ENCODE measurements at places on chromosomes 1 and 21.

- DNase-seq, result no peak
Measured at GRCh38 chr1:44519035-44519676, 114.1 kb downstream of the RNF220 start.

GRCh38 chr1:14606632-14607031, 8.1 kb downstream of the KAZN start:
- no peak for DNase-seq

GRCh38 chr1:185654199-185654951, 79.8 kb upstream of the HMCN1 start:
- DNase-seq, result no peak

- no peak for DNase-seq
Measured at GRCh38 chr1:202576816-202577215, 133.4 kb downstream of the SYT2 start.

DNA sequence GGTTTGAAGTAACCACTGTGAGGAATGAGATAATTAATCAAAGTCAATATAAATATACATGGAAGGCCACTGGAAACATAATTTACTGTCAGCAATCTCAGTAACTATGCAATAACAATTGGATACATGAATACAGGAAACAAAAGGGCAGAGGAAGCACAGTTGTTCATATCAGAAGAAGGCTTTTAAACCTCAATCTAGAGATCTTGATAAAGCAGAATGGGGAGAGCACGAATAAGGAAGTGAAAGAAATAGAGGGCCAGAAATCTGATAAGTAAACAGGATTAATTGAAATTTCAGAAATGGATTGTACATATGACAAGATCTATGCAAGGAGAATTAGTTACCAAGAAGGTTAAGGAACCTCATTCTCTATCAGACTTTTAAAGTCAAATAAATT, 93.0 kb downstream of the EVI5 start:
- no peak for DNase-seq

DNA sequence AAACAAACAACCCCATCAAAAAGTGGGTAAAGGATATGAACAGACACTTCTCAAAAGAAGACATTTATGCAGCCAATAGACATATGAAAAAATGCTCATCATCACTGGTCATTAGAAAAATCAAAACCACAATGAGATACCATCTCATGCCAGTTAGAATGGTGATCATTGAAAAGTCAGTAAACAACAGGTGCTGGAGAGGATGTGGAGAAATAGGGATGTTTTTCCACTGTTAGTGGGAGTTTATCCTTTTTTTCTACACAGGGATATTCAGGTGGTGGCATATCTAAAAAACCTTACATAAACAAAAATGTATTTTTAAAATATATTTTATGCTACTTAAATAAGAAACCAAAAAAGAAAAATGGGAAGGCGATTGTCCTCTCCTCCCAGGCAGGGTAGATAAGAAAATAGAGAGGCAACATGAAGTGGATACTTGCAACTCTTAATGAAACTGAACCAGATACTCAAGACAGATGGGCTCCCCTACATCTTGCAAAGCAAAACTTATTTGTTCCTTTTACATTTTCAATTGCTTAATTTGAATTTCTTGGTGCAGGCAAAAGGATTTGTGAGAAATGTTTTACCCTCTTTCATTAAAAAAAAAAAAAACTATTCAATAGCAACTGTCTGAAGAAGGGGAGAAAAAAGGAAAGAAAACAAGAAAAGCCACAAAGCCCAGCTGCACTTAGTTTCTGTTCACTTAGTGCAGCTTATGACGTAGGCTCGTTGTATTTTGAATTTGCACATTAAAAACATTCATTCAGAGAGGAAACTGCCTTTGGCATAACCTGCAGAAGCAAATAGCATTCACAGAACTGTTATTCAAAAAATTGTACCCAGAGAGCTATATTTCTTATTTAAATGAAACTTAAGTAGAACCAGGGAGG, 36.9 kb upstream of the RGS1 start:
- peak; percentile 27 for DNase-seq

GRCh38 chr21:38234395-38235142, 22.2 kb upstream of the KCNJ15 start:
- DNase-seq, result no peak

DNA sequence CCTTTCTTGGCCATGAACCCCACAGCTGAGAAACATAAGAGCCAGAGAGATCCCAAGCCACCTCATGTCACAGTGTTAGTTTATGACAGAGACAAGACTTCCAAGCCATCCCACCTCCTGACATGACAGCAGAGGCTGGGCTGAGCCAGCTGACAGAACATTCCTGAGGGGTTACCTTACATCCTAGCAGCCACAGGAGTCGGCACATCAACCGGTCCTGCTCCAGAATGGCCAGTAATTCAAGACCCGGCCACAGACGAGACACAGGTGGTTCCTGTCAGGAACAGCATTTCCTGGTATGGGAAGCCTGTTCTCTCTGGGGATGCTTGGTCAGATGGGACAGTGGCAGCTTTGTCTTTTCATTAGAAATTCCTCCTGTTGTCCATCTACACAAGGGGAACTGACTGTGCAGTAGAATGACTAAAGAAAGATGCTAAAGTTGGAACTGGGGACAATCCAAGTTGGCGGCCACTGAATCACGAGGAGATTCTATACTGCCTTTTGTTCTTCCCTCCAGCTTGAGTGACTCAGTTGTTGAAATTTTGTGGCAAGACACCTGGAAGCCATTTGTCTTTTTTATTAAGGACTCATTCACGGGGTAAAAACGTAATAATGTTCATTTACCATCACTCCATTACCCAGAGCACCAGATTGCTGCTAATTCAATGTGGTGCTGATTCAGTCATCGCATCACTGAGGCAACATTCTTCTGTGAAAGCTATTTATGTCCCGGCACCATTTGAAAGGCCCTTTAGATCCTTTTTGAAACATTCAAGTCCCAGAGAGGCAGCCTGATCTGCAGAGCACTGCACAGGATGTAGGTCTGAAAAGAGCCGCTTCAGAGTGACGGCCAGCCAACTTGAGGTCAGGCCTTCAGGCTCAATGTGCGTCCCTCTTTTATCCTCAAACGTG, 37.2 kb upstream of the NPL start:
- DNase-seq, result no peak

- DNase-seq, result no peak
Measured at GRCh38 chr1:11929849-11930248, 3.6 kb upstream of the KIAA2013 start.

DNA sequence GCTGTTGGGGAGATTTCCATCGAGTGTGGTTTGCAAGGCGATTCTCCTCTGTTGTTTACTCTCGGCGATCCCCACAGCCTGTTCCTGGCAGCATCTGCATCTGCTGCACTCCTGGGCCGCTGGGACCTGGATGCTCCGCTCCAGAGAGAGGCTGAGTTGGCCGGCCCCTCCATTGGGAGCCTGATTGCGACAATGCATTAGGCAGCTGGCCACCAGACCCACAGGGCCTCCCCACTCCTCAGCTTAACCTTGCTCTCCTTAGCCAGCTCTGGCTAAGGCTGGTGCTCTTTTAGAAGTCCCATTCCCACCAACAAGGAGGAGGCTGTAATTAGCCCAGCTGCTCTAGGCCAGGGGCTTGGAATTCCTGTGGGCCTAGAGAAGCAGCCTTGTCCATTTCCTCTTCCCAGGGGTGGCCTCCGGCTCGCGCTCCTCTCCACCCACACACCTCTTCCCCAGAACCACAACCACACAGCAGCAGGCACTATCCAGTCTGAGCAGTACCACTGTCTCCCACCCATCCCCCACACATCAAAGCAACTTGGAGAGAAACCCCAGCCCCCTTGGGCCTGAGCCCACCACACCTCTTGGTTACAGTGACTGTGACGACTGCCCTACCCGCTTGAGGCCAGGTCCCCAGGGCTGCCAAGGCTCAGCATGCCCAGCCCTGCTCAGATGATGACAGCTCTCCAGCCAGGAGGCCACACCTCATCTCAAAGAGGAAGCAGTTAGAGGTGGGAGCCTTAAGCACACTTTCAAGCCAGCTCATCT, 193.8 kb upstream of the EDN2 start:
- DNase-seq, result no peak

DNA sequence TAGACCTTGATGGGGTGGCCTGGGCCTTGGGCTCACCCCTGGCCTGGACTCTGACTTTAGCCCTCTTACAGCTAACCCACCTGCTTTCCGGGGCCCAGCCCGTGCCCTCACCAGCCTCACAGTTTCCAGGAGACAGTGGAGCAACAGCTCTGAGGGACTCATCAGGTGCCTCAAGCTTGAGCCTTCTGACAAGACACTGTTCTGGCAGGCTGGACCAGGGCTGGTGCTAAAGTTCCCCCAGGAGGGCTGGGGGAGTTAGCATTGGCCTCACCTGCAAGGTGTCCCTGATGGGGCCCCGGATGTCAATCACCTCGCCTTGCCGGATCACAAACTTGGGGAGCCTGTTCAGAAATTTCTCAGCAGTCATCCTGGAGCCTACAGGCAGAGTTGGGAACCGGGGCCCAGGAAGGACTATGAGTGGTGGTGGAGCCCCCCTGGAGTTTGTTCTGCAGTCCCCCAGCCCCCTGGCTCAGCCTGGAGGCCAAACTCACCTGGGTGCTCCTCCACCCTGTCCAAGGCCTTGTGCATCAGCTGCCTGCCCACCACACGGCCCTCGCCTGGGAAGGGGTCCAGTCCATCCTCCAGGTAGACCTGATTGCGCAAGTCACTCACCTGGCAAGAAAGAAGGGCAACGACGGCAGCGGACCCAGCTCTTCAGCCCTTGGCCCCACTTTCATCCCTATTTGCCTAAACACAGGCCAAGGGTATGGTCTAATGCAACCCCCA, 4.1 kb downstream of the SH3BGRL3 start:
- DNase-seq, result no peak

- DNase-seq, result no peak
Measured at GRCh38 chr1:220748089-220748934, at the start of gene MTARC2. Gene MTARC2 (plus strand): TSS chr1:220748322. CDS start chr1:220748532, 210 bp downstream.

GRCh38 chr1:223700942-223701637, 11.2 kb upstream of the CAPN2 start:
- DNase-seq, result no peak

GRCh38 chr1:110360431-110360830, 21.3 kb downstream of the RBM15 start:
- no peak for DNase-seq

DNA sequence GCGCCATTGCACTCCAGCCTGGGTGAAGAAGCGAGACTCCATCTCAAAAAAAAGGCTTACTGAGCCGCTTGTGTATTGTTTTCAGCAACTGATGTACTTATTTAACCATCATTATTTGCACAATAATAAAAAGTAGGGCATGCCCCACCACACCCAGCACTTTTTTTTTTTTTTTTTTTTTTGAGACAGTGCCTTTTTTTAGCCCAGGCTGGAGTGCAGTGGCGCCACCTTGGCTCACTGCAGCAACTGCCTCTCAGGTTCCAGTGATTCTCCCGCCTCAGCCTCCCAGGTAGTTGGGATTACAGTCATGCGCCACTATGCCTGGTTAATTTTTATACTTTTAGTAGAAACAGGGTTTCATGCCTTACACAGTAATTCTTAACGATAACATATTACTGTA, 12.2 kb upstream of the TRNAU1AP start:
- peak; percentile 35 for DNase-seq

DNA sequence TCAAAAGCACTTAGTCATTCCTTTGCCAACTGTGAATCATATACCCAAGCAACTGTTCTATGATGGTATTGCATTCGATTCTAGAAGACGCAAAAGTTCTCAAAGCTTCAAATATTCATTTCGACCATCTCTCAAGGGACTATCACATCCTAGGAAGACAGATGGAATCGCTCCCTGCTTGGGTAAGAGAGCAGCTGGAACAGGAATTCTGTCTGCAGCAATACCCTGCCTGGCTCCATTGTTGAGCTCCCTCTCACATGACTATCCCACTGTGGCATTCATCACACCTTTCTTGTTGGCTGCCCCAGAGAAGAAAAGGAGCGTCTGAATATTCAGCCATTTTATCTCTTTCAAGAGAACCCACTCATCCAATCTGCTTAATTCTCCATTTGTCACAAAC, 397.7 kb downstream of the NTNG1 start:
- no peak for DNase-seq

DNA sequence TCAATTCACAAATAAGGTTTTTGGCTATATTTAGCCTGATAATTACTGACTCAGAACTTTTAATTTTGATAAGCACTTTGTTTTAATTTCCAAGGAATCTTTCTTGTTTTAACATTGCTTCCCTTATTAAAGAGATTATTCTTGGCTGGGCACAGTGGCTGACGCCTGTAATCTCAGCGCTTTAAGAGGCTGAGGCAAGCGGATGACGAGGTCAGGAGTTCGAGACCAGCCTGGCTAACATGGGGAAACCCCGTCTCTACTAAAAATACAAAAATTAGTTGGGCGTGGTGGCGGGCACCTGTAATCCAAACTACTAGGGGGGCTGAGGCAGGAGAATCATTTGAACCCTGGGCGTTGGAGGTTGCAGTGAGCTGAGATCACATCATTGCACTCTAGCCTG, 13.8 kb downstream of the ALG14 start:
- no peak for DNase-seq

- no peak for DNase-seq
Measured at GRCh38 chr1:24186031-24186710, 918 bp downstream of the IFNLR1 start.

- no peak for DNase-seq
Measured at GRCh38 chr1:206941766-206942418, 4.4 kb downstream of the PIGR start.

DNA sequence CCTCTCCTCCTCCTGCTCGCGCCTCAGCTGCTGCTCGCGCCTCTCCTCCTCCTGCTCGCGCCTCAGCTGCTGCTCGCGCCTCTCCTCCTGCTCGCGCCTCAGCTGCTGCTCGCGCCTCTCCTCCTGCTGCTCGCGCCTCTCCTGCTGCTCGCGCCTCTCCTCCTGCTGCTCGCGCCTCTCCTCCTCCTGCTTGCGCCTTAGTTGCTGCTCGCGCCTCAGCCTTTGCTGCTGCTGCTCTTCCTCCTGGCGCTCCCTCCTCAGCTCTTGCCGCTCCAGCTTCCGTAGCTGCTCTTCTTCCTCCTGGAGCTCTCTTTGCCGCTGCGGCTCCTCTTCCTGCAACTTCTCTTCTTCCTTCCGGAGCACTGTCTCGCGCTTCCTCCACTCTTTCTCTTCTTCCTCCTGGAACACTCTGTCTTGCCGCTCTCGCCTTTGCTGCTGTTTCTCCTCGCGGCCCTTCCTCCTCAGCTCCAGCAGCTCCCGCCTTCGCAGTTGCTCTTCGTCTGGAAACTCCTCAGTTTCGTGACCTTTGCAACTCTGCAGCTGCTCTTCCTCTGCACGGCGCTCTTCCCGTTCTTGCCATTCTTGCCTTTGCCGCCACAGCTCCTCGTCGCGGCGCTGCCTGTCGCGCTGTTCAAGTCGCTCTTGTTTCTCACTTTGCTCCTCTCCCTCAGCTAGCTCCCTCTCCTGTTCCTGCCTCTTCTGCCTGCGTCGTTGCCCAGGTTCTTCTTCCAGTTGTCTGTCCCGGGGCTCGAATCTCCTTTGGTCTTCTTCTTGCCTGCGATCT, 3.0 kb downstream of the TCHH start:
- DNase-seq, result peak; percentile 21

DNA sequence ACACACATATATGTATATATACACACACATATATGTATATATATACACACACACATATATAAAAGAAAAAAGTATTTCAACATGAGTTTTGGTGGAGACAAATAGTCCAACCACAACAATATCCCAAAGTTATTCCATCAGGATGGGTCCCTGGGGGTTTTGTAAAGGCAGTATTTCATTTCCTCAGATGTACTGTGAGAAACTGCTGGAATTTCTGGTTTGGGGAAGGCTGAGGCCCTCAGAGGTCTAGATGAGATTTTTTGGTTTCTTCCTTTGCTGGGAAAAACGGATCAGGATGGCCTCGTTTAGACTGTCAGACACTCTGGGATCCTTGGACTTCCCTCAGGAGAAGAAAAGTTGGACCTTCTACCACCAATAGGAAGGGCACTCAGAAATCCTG, 36.5 kb upstream of the TENT5B start:
- DNase-seq, result no peak

- DNase-seq, result no peak
Measured at GRCh38 chr1:155966135-155966534, 12.2 kb downstream of the ARHGEF2 start.

Data from CD4-positive, CD25-positive, alpha-beta regulatory T cell (primary cell).